Left ventricle myocardium superior (tissue), 1 donor: ENCODE measurements at places on chromosomes 2 and 18. TPM values are rescaled to one million over a fixed set of nuclear protein-coding genes. Genes with fewer than 3 reads are reported as not detected.

DAPL1 gene
- not detected for total RNA-seq

GALNT5 gene
- 0.07 TPM for total RNA-seq

TEX261 gene
- total RNA-seq: 50.4 TPM

BABAM2 gene
- total RNA-seq: 56.8 TPM

UGT1A4 gene
- total RNA-seq: not detected

SERPINB13 gene
- total RNA-seq: not detected

GPR155 gene
- total RNA-seq: 16.6 TPM

FBXO36 gene
- total RNA-seq: 0.55 TPM

DSG1 gene
- 0.77 TPM for total RNA-seq

IMP4 gene
- 59.8 TPM for total RNA-seq

NTSR2 gene
- total RNA-seq: not detected

SP9 gene
- total RNA-seq: not detected

LYG1 gene
- 0.77 TPM for total RNA-seq

REG3G gene
- not detected for total RNA-seq

NXPH2 gene
- total RNA-seq: not detected

HOXD4 gene
- 0.22 TPM for total RNA-seq

POTEJ gene
- not detected for total RNA-seq

CD28 gene
- total RNA-seq: 0.92 TPM
